GM23248 (cell line): ENCODE measurements at places on chromosomes 6 and 20. TPM values are rescaled to one million over a fixed set of nuclear protein-coding genes. Genes with fewer than 3 reads are reported as not detected.

FAXC gene
- 0.76 and 1.8 TPM in 2 replicates for total RNA-seq

GRCh38 chr6:144566868-144567615 is 281.9 kb downstream of the UTRN start:
- H3K4me1 ChIP-seq = no peaks in the 10 kb centered on the region
- no peak overlapping the region for H3K27ac ChIP-seq
- H3K27me3 ChIP-seq = no peaks in the 10 kb centered on the region
- 0 out of 2 replicates have a peak, but pooled peaks cover 9% of the 10 kb centered on the region for H3K36me3 ChIP-seq
- DNase-seq = no peak

DNA sequence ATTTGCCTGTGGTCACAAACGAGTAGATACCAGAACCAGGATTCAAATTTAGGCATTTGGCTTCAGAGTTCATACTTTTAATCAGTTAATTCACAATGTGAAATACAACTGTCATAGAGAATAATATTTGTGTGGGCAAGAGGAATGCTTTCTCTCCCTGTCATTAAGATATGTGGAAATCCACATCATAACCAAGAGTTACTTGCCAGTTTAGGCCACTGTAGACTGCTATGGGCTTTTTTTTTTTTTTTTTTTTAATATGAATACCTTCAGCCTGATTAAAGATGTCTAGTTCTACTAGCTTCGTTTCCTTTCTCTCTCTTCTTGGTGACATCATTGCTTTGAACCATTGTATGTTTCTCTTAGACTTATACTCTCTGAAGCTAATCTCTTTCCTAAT is 244.9 kb downstream of the ZFAND3 start:
- peaks cover 26% of the 10 kb centered on the region for H3K36me3 ChIP-seq
- H3K27ac ChIP-seq = no peak overlapping the region
- peak; percentile 27 for DNase-seq

NR2E1 gene
- not detected in 2 replicates for total RNA-seq

- no peak overlapping the region for H3K4me3 ChIP-seq
- no peaks in the 10 kb centered on the region for H3K4me1 ChIP-seq
- H3K27me3 ChIP-seq = no peaks in the 10 kb centered on the region
- H3K27ac ChIP-seq = no peak overlapping the region
- H3K36me3 ChIP-seq = no peaks in the 10 kb centered on the region
These were observed 387.7 kb upstream of the SASH1 start for GRCh38 chr6:147954938-147955337.

DNA sequence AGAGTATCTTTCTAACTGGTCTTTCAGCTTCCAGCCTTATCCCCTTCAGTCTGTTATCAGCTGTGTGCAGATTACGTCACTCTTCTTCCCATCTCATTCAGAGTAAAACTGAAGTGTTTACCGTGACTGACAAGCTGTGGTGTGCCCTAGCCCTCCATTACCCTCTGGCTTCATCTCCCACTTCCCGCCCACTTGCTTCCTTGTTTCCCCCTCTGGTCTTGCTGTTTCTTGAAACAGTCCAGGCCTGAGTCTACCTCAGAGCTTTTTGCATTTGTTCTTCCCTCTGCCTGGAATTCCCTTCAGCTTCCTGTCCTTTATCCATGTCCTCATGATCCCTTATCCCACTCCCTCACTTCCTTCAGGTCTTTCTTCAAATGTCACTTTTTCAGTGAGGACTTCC is 66.9 kb downstream of the CARMIL1 start:
- H3K27me3 ChIP-seq = no peaks in the 10 kb centered on the region
- no peak overlapping the region for H3K4me3 ChIP-seq
- H3K4me1 ChIP-seq = 0 out of 2 replicates have a peak, but pooled peaks cover 8% of the 10 kb centered on the region
